ENCODE measurements at places on chromosomes 7 and 10.

- peak; percentile 43 for DNase-seq
Observed at GRCh38 chr7:88835147-88835728, 39.7 kb upstream of the TEX47 start.

- DNase-seq = no peak
Observed at GRCh38 chr10:29257106-29257783, 31.6 kb upstream of the LYZL1 start.

DNA sequence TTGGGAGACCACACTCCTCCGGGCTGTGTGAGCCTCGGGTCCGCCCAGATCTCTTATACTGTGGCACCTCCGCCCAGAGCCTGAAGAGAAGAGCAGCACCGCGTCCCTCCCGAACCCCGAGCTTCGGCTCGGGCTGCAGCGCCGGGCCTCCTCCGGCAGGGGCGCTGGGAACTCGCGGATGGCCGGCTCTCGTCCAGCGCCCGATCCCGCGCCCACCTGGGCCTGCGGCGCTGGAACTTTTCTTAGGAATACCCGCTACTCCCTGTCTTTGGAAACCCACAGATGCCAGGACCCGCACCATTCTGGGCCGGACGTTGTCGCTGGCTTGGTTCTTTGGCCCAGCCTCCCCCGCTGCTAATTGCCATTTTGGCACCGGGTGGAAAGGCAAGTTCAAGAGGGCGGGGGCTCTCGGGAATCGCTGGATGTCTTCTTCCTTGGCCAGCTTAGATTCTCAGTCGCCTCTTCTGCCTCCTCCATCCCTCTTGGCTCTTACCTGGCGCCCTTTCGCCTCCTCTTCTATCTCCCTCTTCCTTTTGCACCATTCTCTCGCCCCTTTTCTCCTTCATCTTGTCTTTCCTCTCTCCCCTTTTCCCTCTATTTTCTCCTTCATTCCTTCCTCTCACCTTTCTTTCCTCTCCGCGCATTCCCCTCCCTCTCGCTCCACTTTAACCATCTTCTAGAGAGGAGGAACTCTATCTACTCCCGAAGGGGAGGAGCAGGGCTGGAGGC lies 2.1 kb upstream of the SORCS3 start:
- DNase-seq = no peak

- DNase-seq = no peak
Observed at GRCh38 chr10:47156873-47157272, 143.1 kb upstream of the GDF10 start.

DNA sequence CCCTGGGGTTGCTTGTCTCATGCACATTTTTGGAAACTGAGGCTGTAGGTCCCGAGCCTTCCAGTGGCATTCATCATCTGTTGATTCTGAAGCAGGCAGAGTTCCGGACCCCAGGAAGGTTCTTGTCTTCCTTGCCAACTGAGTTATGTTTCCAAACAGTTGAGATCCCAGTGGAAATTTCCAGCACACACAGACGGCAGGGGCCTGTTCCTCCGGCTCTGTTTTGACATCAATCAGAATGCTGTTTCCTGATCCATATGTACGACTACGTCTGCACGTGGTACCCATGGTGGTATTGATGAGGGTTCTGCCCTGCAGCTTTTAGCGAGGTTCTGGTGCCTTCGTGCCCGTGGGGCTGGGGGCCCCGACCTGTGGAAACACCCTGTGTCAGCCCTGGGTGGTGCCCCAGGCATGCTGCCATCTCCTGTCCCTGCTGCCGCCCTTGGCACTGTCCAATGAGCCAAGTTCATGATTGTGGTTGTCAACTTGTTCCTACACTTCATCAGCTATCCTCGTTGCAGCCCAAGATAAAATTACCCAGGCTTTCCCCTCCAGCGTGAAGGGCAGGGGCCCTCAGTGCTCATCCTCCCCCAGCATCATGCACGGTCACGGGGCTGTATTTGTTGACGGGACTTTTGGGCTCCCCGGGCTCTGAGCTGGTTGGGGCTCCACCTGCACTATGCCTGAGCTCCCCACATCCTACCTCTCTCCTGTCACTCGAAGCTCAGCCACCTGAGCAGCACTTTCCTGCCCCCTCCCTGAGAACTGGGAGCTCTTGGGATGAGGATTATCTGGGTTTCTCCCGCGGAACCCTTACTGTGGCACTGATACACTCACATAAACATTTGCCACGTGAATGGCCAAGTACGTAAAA lies 7.8 kb upstream of the DPYSL4 start:
- no peak for DNase-seq

- no peak for DNase-seq
Observed at GRCh38 chr10:11245510-11245909, 227.8 kb downstream of the CELF2 start.

- DNase-seq = no peak
Observed at GRCh38 chr7:7114575-7115291, 67.6 kb upstream of the C1GALT1 start.

- DNase-seq = no peak
Observed at GRCh38 chr10:14349081-14349480, 18.4 kb upstream of the FRMD4A start.

- DNase-seq = no peak
Observed at GRCh38 chr10:102782673-102783551, 39.2 kb downstream of the WBP1L start.

GRCh38 chr10:43437141-43437870 lies 395 bp downstream of the ZNF487 start:
- DNase-seq = no peak

DNA sequence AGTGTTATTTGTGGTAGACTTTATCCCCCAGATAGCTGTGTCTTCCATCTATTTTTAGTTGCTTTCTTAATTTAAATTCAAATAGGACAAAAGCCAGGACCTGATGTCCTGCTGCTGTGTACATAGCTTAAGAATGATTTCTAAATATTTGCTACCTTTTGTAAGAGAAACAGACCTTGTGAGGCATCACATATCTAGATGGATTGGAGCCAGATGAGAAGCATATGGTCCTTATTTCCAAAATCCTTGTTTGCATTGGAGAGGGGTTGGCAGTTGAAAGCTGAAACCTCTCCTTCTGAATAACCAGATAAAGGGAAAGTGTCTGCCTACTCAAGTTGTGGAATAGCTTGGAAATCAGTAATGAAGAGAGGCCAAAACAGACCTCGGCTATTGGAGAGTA lies 50.7 kb upstream of the AMPH start:
- peak; percentile 96 for DNase-seq

DNA sequence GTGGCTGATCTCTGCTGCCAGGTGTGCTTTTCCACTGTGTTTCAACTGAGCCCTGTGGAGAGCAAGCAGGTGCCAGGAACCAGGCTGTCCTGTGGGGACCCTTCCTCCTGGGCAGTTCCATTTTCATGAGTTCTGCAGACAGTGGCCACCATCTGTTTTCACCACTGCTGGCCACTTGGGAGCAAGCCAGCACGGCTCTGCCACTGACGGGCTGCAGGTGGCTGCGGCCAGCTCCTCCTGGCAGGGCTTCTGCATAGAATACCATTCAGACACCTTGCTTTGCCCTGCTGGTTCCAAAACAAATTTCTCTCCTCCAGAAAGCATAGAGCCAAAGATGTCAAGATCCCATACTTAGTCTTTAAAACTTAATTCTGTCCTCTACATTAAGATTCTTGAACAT lies 48.3 kb downstream of the LANCL2 start:
- DNase-seq = no peak

GRCh38 chr10:19653931-19654330 lies 162.3 kb upstream of the PLXDC2 start:
- no peak for DNase-seq

DNA sequence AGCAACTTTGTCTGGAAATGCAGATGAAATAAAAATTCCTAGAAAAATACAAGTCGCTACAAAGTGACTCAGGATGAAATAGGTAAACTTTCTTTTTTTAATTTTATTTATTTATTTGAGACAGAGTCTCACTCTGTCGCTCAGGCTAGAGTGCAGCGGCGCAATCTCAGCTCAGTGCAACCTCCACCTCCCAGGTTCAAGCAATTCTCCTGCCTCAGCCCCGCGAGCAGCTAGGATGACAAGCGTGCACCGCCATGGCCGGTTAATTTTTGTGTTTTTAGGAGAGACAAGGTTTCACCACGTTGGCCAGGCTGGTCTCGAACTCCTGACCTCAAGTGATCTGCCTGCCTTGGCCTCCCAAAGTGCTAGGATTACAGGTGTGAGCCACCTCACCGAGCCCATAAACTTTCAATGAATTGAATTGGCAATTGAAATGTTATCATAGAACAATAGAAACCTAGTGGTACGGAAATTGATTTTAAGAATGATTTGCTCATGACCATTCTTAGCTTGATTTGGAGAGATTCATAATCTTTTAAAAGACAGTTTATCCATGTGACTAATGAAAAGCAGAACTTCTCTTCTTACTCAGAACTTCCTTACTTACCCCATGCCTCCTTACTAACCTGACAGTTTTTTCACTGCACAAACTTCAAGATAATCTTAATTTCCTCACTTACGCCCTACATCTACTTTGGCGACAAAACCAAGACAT lies 161.7 kb downstream of the FAM107B start:
- no peak for DNase-seq

DNA sequence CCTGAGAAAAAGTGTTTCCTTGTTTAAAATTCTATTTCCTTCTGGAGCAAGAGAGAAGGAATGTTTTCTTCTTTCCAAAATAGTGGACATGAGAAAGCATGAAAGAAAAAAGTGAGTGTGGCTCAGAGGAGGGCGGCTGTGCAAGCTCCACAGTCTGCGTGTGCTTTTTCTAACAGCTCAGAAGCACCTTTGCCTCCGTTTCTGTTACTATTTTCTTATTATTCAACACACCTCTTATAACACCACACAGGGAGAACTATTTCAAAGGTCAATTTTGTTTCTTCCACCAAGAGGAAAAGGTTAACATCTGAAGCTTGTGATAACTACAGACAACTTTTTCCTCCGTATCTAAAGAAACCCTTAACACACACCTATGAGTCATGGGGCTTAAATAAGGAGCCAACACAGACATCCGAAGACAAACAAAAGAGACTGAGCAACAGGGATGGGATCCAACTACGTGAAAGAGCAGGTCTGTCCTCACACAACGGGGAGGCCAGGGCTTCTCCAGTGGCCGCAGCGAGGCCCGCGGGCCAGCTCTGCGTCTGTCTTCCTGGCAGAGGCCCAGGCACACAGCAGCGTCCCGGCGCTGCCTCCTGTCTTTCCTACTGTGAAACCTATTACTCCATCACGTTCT lies 36.2 kb upstream of the NCAPG2 start:
- no peak for DNase-seq

DNA sequence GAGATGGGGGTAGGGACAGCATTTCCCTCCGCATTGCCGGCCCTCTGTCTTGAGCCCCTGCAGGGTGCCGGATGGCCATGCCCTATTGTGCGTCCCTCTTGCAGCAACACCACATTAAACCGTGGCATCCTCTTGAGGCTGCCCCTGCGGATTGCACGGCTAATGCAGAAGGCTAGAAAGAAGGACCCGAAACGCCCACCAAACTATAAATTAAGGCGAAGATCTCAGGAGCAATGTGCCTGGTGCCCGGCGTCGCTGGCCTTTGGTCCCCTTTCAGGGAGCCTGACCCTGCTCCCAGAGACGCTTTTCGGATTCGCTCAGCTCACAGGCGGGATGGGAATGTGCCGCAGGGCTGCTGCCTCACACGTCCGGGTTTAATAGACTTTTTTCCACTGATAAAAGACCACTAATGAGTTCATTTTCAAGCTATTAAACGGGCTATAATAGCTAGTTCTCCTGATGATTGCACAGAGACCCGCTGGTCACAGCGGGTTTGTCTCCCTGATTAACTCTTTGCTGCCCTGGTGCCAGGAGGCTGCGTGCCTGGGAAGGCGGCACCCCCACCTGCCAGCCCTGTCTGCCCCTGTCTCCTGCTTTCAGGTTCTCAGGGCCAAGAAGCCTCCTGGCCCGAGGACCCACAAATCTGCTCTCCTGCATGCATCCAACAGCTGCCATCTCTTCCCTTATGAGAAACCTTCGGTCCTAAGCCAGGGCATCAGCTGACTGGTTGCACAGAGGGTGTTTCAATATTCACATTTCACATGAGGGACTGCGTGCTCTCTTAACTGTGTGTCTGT lies 128.3 kb downstream of the ADARB2 start:
- no peak for DNase-seq

GRCh38 chr10:129531195-129531968 lies 64.3 kb downstream of the MGMT start:
- DNase-seq = no peak

- DNase-seq = no peak
Observed at GRCh38 chr10:79326361-79327089, 20.7 kb upstream of the PPIF start.

DNA sequence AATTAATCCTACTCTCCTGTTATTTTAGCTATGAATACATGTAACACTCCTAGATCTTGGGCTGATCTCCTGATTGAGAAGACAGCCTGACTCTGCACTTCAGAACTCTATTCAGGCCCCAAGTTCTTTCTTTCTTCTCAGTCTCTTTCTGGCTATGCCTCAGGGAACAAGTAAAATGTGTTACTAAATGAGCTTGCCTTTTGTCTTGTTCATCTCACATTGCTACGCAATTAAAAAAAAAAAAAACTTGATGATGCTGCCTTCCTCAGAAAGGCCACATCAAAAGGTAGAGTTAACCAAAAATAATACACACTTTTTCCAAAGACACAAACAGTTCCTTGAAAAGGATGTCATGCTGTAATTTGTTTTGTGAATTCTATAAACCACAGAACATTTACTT lies 258.1 kb downstream of the TWIST1 start:
- DNase-seq = no peak

- no peak for DNase-seq
Observed at GRCh38 chr7:22569586-22570321, 69.8 kb upstream of the STEAP1B start.

DNA sequence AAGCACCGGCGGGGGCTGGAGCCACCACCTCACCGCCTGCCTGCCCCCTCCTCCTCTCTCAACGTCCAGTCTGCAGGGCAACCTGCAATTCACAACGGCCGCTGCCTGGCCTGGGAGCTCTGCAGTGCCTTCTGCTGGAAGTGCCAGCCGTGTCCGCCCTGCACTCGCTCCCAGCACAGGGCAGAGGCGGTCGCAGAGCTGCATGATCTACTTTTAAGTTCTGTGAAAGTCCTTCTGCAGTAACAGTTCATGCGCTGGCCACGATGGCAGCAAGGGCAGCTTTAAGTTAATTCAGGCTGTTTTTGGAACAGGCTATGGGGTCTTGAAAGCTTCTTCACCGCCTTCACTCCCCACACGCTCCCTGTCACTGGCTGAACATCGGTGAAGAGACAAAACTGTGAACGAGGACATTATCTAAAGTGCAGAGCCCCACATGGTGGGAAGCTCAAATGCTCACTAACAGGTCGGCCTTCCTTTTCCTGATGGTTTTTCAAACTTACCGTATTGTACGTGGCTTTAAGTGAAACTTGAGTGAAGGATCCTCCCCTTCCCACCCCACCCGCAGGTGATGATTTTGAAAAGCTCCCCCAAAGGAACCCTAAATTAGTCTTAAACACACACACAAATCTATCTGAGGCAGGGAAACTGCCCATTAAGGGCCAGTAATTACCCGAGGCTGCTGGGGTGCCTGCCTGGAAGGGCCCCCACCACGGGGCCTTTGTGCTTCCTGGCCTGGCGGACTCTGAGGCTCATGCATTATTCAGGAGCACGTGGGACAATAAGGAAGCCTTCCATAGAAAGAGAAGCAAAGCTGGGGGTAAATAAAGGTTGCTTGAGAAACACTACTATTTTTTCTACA lies 504.3 kb downstream of the DNAJB6 start:
- no peak for DNase-seq

GRCh38 chr10:51156926-51157325 lies 82.6 kb downstream of the PRKG1 start:
- DNase-seq = no peak
